ENCODE measurements at places on chromosomes 4 and X.

DNA sequence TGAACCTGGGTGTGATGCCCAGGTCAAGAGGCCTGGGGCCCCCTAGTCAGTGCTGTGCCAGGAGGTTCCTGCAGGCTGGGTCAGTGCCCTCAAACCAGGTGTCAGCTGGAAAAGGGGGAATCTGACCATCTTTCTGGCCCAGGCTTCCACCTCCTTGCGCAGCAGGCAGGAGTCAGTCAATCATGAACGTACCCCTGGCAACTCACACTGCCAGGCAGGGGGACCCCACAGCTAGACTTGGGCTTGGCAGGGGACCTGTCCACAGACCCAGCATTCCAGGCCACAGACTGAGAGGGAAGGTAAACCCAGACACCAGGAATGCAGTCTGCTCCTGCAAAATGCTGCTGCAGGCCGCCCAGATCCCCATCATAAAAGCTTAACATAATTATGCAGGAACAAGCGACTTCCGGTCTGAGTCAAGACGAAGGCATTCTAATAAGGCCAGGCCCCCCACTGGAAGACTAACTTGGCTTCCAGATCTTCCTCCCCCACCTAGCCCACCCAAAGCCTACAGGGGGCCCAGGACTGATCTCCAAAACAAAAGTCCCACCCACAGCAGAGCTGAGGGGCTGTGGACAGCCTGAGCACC, 156.3 kb downstream of the BCOR start:
- ATAC-seq, result no peak

GRCh38 chr4:70680934-70681333, 7.4 kb upstream of the UTP3 start:
- no peak for ATAC-seq

GRCh38 chrX:40406330-40406859, 174.4 kb upstream of the ATP6AP2 start:
- no peak for ATAC-seq

GRCh38 chr4:145352438-145353145, 129.1 kb upstream of the SMAD1 start:
- ATAC-seq, result no peak

GRCh38 chr4:26075583-26075982, 161.6 kb downstream of the SMIM20 start:
- peak; percentile 56 for ATAC-seq
